Endothelial cell of coronary artery (primary cell): ENCODE measurements at places on chromosomes 3 and 15. TPM values are rescaled to one million over a fixed set of nuclear protein-coding genes. Genes with fewer than 3 reads are reported as not detected.

Gene RASL12
- 0.09 TPM in 1 of 2 replicates, not detected in the other for total RNA-seq

Gene CFAP100
- not detected in 2 replicates for total RNA-seq

Gene NPAP1
- total RNA-seq, result not detected in 2 replicates

Gene CYP8B1
- total RNA-seq, result not detected in 2 replicates

Gene TAGLN3
- not detected in 2 replicates for total RNA-seq

Gene CPN2
- total RNA-seq, result not detected in 2 replicates

Gene PSTPIP1
- 0.09 and 0.47 TPM in 2 replicates for total RNA-seq

Gene KCTD6
- 5.3 and 9.2 TPM in 2 replicates for total RNA-seq

Gene DISP2
- total RNA-seq, result 0.18 and 0.19 TPM in 2 replicates

Gene DAZL
- not detected in 2 replicates for total RNA-seq
